ENCODE measurements at places on chromosomes 7 and 10. TPM values are rescaled to one million over a fixed set of nuclear protein-coding genes. Genes with fewer than 3 reads are reported as not detected.

GRCh38 chr10:6033954-6034353, 28.2 kb downstream of the IL2RA start:
- no peak for DNase-seq

GRCh38 chr7:129014501-129015101, 40.3 kb downstream of the TNPO3 start:
- no peak for DNase-seq

DNA sequence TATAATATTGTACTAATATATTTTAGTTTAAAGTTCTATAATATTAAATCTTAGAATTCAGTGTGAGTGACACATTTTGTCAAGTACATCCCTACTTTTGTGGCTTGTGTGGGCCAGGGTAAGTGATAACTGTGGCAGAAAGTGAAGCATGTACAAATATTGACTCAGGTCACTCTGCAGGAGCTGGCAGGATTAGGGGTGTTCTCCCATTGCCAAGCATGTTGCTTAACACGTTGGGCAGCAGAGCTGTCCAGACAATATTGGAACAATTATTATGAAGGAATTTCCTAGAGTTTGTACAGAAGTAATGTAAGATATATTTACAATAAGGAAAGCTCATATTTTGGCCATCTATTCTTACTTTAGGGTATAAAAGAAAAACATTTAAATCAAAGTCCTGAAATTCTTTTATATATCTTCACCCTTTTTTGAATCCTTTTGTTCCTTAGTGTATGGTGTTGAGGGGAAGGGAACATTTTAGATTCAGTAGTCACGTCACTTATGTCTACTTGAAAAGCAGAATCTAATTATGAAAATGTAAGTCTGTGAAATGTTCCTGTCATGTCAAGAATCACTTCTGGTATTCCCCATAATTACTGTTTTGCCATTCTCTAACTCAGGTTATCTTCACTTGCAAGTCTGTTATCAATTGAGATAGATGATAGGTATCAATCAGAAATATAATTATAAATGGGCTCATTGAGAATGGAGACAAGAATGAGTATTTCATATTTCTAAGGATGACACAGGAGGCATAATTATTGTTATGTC, 4.0 kb downstream of the HDAC9 start:
- DNase-seq: no peak

DNA sequence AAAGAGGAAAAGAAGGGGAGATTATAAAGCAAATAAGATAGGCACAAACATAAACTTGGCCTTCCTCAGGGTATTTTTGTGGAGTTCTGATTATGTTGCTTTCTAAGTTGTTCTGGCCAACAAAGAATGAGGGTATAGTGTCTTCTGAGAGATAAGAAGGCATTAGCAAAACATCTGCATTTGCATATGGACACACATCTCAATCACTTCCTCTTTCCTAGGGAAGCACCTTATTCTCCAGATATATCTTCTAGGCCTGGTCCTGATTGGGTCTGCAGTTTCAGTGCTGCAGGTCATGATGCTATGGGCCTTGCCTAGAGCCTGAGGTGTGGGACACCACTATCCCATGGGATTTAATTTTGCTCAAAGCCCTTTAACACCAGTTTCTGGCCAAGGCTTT, 308.8 kb upstream of the PHYHIPL start:
- no peak for DNase-seq

The HOXA5 gene
- total RNA-seq: 5.6 TPM

The PRLHR gene
- not detected for total RNA-seq

The ZPBP gene
- not detected for total RNA-seq

The TYW1B gene
- 6.0 TPM for total RNA-seq

DNA sequence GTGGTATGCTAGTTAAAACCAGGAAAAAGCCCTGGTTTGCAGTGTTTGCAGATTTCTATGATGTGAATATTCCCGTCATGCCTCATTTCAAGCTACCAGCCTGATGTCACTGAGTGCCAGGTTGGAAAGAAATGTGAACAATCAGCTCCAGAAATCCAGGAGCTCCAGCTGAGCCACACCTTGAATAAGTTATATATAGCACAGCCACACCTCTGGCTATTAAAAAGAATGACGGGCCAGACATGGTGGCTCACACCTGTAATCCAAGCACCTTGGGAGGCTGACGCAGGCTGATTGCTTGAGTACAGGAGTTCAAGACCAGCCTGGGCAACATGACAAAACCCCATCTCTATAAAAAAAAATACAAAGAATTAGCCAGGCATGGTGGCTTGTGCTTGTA, 18.7 kb upstream of the SLF2 start:
- DNase-seq: no peak

- no peak for DNase-seq
Observed at GRCh38 chr7:95922191-95922590, 149.8 kb downstream of the DYNC1I1 start.

DNA sequence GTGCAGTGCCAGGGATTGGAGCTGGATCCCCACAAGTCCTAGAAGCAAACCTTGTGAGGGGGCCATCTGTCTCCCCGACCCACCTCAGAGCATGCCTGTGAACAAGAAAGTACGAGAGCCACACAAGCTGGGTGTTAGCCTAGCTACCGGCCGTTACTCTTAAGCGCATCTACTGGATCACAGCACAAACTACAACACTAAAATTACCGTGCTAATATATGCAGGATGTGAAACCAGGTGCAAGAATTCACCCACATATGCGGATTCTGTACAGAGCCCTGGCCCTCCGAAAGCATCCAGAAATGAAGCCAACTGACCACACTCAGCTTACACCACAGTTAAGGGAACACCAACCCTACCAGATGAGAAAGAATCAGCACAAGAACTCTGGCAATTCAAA, 16.0 kb upstream of the PRSS1 start:
- DNase-seq: no peak

All from dermis blood vessel endothelial cell (primary cell).